CD4-positive, alpha-beta T cell treated with Interleukin-15 for 1 hour (primary cell): ENCODE measurements at places on chromosomes 6 and 20.

- no peak for DNase-seq
Measured at GRCh38 chr20:19026901-19027644, 185.4 kb upstream of the SLC24A3 start.

GRCh38 chr6:52570291-52570700 lies 6.6 kb downstream of the TRAM2 start:
- no peak for DNase-seq

DNA sequence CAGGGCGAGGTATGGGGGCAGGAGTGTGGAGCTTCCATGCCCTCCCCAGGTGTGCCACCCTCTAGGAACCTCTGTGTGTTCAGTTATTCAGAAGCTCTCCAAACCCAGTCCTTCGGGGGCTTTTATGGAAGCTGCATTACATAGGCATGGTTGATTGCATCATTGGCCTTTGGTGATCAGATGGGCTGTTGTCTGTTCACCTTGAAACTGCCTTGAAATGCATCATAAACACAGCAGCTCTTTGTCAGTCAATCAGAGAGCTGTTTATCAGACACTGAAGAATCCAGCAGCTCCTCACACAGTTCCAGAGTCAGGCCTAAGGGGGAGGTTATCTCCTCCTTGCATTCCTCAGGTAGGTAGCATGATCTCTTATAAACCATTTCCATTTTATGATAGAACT lies 62.4 kb downstream of the E2F3 start:
- DNase-seq: no peak

DNA sequence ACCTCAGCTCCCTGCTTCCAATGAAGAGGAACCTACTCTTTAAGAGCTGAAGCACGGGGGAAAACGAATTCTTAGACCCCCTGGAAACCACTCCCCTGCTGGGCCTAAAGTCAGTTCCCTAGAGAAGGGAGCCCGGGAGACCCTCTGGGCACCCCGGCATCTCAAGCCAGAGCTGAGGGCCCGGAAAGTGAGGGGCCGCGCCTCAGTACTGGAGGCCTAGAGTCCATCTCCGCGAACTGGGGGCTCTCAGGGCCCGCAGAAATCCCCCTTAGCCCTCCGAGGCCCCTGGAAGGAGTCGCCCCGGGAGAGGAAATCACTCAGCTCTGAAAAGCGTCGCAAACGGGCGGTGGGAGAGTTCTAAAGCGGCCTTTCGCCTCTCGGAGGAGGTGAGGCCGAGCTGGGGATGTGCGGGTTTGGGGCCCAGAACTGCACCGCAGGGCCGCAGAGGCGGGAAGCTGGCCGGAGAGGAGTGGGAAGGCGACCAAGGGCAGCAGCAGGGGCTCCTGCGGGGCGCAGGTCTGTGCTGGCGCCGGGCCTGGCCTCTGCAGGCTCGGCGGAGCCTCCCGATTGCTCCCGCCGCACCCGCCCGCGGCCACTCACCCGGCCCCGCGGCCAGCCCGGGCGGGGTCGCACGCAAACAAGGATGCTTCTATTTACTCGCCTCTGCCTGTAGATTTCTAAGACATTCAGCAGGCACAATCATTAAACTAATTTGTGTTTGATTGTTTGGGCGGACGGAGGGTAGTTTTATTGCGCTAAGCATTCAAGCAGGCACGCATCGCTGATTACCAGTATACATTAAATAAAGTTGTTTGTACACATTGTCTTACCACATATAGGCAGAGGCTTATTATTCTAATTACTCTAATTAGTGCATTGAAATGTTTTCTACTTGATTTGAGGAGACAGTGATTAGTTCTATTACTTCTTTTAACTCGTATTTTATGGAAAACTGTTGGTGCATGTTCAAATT lies 9.2 kb downstream of the POU3F2 start:
- DNase-seq: no peak

GRCh38 chr6:2597991-2598390 lies 152.7 kb downstream of the MYLK4 start:
- DNase-seq: no peak

DNA sequence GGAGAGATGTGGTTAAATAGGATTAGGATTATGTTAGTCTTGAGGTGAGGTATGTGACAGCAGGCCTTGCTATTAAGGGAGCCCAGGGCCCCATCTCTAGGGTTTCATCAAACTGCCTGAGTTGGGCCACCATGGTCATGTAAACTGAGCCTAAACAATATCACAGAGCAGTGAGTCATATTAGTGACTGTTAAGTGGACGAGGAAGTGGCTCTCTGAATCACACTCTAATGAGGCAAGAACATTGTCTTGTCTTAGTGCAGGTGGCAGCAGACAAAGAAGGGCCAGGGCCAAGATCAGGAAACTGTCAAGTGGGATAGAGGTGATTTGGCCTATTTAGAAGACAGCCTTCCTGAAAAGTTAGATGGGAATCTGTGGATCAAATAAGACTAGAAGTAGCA lies 23.1 kb downstream of the ENPP3 start:
- DNase-seq: no peak

DNA sequence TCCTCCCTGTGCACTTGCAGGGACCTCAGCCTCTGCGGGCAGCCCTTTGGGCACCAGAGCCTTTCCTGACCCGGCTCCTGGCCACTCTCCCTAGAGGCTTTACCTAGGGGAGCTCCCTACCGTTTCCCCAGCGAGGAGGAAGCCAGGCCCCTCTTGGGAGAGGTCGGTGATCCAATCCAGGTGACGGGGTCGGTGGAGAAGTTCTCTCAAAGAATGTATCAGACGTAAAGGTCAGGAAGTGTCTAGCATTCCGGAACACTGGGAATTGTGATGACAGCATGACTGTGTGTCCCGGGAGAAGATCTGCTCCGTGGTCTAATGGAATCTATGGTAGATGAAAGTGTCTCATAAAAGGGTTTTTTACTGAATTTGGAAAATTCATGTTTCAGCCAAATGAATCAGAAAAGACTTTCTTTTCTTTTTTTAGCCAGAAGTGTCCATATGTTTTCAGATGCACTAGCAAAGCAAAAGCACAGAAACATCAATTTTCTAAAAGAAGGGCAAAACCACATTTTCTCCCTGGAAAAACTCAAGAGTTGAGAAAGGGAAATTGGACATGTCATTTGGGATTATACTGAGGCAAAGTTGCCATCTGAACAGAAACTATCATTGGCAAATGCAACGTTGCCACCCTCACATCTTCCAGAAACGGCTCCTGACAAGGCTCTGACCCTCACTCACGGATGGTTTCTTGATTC lies 289.4 kb downstream of the THBS2 start:
- no peak for DNase-seq

DNA sequence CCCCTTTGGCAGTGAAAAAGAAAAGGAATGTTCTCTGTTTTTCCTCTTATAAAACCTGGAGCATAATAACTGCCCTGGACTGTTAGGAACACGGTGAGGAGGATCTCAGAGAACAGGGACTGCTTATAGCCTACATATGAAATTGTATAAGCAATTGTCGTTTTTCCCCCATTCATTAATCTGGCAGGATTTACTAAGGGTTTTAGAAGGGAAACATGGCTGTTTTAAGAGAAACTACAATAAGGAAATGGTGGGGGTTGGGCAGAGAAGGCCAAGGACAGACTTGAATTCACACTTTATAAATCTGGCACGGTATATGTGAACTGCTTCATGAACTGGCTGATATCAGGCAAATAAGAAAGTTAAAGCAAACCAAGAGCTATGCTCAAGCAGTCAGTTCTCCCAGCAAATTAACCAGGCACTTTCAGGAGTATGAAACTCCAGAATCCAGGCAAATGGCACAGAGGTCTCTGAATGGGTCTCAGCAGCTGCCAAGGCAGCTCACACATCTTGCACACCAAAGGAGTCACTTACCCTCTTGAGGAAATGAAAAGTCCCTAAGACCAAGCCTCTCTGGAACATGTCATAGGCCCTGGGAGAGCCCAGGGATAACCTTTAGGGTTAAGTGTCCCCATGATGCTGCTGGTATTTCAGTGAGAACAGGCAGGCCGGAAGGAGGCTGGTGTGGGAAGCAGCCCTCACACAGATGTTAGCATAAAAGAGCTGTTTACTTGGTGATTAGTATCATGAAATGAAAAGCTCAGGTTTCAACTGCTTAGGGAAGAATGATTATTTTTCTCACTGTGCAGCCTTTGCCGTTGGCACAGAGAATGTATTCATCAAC lies 260.5 kb upstream of the MARCKS start:
- DNase-seq: no peak

DNA sequence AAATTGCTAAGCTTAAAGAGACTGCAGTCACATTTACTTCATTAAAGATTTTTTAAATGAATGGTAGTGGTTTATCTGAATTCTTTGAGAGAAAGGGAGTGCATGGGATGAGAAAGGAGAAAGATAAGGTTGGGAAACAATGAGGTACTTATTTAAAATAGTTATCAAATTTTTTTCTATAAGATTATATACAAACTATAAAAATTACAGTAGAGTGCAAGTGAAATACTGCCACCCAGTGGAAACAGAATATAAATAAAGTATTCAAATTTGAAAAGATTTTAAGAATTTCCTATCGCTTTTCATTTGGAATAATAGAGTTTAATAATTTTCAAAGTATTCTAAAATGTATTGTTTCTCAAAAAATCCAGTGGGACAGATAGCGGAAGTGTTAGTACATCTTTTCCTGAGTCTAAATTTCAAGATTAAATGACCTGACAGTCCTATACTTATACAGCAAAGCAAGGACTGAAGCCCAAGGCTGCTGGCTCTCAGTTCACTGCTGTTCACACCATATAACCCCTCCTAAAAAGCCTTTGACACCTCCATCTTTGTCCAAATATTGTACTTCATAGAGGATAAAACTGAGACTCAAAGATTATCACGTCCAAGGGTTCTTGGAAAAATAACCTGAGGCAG lies 31.1 kb downstream of the EPM2A start:
- no peak for DNase-seq

GRCh38 chr6:137412562-137412961 lies 81.6 kb downstream of the OLIG3 start:
- DNase-seq: no peak

DNA sequence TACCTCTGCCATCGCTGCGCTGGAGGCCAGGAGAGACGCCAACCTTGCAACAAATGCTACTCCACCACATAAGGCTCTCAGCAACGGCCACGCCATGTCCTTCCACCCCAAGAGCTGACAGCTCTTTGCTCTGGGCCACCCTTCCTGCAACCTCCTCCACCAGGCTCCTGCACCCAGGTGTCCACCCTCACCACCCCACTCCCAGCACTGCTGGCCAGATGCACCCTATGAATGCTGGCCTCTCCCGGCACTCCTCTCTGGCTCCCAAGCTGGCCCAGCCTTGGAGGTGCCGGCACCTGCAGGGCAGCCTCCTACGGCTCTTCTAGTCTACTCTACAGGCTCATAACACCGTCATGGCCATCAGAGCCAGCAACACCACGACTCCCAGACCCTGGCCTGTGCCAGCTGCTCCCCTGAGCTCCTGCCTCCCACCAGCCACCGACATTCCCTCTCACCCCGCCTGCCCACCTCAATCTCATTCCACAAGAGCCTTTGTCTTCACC lies 11.2 kb downstream of the TAF4 start:
- DNase-seq: no peak

- DNase-seq: no peak
Measured at GRCh38 chr6:128439627-128440026, 80.8 kb downstream of the PTPRK start.

DNA sequence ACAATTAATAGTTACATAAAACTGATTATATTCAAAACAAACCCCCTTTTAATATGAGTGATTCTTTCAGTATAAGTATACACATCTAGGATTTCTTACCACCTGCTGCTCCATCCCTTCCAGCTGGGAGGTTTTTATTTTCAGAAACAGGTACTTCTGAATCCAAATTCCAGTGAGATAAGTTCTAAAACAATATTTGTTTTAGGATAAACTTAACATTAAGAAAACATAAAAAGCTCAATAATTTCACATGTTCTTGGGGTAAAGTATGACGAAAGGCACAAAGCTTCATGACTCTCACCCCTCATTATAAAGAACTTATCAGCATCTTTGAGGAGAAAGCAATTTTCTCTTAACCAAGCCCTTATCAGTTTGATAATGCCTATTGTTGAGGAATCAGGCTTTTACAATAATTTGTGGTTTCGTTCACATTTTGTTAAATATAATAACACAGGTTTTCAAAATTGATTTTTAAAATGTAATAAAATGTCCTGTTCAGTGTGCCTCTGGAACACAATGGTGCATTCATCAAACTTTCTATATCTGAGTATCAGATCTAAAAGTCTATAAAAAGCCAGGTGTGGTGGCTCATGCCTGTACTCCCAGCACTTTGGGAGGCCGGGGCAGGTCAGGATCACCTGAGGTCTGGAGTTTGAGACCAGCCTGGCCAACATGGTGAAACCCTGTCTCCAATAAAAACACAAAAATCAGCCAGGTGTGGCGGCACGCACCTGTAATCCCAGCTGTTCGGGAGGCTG lies 4.3 kb downstream of the FAM217A start:
- no peak for DNase-seq

DNA sequence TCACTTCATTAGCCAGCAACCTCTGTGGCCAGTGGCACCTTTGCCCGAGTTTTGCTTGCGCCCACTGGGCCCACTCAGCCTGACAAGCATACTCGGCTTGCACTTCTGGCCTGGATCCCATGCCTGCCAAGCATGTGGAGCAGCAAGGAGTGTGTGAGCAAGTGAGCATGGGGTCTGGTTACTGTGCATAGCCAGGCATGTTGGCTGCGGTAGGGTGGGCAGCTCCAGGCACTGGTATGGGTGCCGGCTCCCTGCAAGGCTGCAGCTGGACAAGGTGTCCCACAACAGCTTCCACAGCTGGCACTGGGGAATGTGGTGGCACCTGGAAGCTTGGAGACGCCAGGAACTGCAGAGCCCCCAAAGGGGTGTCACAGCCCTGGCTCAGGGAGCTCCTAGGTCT lies 510.0 kb downstream of the ADGRB3 start:
- no peak for DNase-seq

- DNase-seq: no peak
Measured at GRCh38 chr6:66344796-66345195, 637.8 kb upstream of the EYS start.

DNA sequence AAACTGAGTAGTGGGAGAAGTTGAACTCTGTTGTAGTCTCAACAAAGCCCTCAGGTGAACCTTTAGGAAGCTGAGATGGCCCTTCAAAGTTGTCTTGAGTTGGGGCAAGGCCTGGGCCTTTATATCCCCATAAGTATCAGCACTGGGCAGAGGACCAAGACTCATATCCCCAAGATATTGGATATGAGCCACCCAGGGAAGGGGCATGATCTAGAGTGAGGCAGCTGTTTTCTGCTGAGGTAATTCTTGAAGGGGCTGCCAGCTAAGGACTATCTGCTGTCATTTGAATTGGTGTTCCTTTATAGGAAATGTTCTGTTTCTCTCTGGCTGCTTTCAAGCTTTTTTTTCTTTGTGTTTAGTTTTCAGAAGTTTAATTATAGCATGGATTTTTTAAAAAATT lies 140.7 kb upstream of the FLRT3 start:
- DNase-seq: no peak

DNA sequence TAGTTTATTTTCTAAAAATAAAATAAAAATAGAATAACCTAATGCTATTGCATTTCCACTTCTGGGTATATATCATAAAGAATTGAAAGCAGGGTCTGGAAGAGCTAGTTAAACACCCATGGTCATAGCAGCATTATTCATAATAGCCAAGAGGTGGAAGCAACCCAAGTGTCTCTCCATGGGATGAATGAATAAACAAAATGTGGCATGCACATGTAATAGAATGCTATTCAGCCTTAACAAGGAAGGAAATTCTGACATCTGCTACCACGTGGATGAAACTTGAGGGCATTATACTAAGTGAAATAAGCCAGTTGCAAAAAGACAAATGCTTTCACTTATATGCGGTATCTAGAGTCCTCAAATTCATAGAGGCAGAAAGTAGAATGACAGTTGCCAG lies 130.8 kb downstream of the TIAM2 start:
- DNase-seq: no peak
